Kidney epithelial cell (primary cell): ENCODE measurements at places on chromosomes 7 and 10. TPM values are rescaled to one million over a fixed set of nuclear protein-coding genes. Genes with fewer than 3 reads are reported as not detected.

- no peak for DNase-seq
Observed at GRCh38 chr7:33880787-33881186, 24.6 kb upstream of the BMPER start.

GRCh38 chr10:88759366-88760101 lies at the start of gene LIPN:
Gene LIPN (plus strand): TSS chr10:88760020. CDS start chr10:88761406, 1,386 bp downstream.
- no peak for DNase-seq

- no peak for DNase-seq
Observed at GRCh38 chr10:101766306-101766705, 9.6 kb downstream of the FGF8 start.

GRCh38 chr10:98090822-98091221 lies 43.6 kb upstream of the R3HCC1L start:
- DNase-seq = no peak

GRCh38 chr10:60288256-60288655 lies 101.4 kb downstream of the ANK3 start:
- no peak for DNase-seq

DNA sequence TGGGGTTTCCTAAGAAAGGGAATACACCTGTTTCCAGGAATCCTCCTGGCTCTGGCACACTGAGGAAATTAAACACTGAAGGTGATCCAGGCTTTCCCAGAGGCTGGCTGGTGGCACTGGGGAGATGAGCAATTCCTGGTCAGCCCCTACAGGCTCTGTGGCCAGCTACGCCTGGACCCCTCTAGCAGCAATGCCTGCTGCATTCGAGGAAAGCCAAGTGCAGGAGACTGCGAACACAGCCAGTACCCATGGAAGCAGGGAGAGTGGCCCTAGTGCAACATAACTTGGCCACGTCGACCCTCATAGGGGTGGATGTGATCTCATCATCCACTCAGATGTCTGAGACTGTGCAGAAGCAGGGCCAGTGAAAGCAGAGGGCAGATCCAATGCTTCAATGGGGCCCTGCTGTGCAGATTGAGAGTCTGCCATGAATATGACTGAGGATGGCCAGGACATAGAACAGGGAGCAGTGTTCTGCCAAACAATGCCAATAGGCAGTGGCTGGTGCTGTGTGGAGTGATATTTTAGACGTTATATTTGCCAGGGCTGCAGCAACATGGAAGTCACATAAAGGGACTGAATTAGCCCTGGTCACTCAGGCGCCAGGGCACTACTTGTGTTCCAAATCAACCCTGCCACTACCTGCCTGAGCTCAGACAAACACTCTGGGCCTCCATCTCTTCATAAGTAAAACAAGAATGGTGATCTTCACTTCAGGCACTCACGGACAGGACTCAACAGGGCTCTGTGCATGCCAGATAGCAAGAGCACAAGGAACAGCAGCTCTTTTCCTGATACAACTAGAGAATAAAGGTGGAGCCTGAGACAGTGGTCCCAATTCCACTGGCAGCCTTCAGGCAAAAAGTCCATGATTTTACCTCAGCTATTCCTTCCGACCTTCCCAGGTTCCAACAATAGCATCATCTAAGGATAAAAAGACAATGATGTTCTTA lies 2.4 kb downstream of the ZNF488 start:
- no peak for DNase-seq

DNA sequence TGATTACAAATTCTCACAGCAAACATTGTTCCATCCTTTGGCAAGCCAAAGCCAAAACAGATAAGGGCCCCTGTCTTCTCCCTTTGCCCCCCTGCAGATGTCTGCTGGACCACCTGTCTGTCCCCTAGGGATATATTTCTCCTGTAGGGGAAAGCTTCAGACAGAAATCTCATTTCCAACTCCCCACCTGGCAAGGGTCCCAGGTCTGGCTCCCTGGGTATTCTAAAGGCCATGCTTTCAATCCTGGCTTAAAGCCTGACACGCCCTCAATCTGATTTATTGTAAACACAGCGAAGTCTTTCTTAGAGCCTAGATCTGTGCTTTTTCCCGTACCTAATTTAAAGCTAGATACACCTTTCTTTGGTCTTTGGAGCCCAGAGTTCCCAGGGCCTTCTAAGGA lies 66.1 kb downstream of the KCNMA1 start:
- no peak for DNase-seq

DNA sequence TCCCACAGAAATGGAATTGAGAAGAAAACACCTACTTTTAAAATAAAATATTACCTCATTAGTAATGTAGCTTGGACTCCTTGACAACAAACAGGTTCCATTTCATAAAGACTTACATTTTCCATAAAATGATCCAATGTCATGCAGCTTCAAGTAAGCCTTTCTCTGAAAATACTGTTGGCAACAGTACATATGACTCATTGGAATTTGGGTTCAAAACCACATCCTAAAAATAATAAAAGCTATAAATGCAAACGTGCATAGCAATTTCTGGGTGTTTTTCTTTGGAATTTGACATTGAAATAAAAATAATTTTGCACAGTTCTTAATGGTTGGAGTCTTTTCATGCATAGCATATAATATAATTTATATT lies 47.9 kb downstream of the FHIP2A start:
- DNase-seq = no peak

GRCh38 chr7:66529883-66530610 lies 98.6 kb upstream of the KCTD7 start:
- DNase-seq = no peak

DNA sequence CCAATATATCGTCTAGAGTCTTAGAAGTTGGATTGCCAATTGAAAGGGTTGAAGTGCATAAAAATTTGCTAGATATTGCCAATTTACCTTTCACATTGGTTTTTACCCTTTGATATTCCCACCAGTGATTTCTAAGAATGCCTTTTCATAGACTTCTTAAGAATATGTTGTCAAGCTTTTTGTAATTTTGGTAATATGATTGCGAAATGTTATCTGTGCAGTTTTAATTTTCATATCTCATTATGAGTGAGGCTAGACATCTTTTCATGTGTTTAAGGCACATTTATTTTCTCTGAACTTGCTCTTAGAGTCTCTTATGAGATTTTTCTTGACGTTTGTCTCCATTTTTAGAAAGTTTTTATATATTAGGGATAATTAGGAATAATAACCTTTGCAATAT lies 567.2 kb downstream of the CCSER2 start:
- no peak for DNase-seq

- no peak for DNase-seq
Observed at GRCh38 chr10:18325889-18326531, 185.8 kb downstream of the CACNB2 start.

- no peak for DNase-seq
Observed at GRCh38 chr10:69103784-69104183, 15.9 kb downstream of the SRGN start.

Gene FAM20C
- total RNA-seq = 39.1 and 43.3 TPM in 2 replicates

Gene CAV1
- total RNA-seq = 15.8 and 19.4 TPM in 2 replicates

Gene SPOCK2
- total RNA-seq = 48.8 and 53.2 TPM in 2 replicates

Gene PILRA
- total RNA-seq = 0.68 TPM in 1 of 2 replicates, not detected in the other

Gene EIF5AL1
- total RNA-seq = 0.38 and 0.41 TPM in 2 replicates
